ENCODE measurements at places on chromosomes 16 and 17.

- DNase-seq = peak; percentile 32
Measured at GRCh38 chr17:19021622-19022083, 17.1 kb upstream of the FAM83G start.

DNA sequence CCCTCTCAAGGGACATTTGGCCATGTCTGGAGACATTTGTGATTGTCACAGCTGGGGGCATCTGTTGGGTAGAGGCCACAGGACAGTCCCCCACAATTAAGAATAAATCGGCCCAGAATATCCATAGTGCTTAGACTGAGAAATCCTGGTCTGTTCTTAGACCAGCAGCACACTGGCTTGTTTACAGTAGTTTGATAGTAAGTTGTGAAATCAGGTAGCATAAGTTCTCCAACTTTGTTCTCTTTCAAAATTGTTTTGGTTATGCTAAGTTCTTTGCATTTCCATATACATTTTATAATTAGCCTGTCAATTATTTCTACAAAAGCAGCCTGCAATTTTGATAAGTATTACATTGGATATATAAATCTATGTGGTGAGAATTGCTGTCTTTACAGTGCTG is 6.8 kb downstream of the MGRN1 start:
- DNase-seq = no peak

GRCh38 chr16:12090151-12090530 is 113.6 kb downstream of the SNX29 start:
- DNase-seq = no peak

GRCh38 chr17:49029801-49030200 is 32.6 kb downstream of the IGF2BP1 start:
- DNase-seq = no peak

- no peak for DNase-seq
Measured at GRCh38 chr16:10228779-10229178, 46.6 kb upstream of the GRIN2A start.

DNA sequence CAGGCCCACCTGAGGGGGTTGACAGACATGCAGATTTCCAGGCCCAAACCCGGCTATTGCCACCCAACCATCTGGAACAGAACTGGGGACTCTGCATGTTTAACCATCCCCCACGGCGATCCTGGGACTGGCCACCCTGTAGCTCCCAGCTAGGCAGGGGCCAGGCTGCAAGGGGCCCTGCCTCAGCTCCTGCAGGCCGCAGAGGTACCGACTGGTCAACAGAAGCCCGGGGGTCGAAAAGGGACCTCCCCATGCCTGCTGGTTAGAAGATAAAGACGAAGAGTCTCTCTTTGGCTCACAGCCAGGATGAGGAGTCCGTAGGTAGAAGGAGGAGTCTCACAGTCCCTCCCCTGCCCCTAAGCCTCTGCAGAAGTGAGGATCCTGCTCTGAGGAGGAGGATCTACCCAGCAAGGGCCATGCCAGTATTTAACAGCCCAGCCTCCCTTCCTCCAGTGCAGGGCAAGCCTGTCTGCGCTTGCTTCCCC is 223.4 kb upstream of the TNRC6C start:
- no peak for DNase-seq

DNA sequence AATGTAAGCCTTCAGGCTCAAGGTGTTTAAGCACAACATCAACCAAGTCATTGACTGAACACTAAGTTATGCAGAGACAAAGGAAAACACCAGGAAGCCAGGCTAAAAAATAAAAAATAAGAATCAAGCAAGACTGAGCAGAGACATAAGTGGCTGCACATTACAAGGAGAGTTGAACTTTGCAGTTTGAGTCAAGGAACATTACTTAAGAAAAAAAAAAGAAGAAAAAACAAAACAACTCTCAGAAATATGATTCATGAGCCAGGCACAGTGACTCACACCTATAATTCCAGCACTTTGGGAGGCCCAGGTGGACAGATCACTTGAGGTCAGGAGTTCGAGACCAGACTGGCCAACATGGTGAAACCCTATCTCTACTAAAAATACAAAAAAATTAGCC is 168.1 kb downstream of the C16orf95 start:
- DNase-seq = no peak

- no peak for DNase-seq
Measured at GRCh38 chr16:19879241-19879792, 5.3 kb downstream of the GPRC5B start.

- no peak for DNase-seq
Measured at GRCh38 chr16:23595246-23595950, 718 bp downstream of the NDUFAB1 start.

DNA sequence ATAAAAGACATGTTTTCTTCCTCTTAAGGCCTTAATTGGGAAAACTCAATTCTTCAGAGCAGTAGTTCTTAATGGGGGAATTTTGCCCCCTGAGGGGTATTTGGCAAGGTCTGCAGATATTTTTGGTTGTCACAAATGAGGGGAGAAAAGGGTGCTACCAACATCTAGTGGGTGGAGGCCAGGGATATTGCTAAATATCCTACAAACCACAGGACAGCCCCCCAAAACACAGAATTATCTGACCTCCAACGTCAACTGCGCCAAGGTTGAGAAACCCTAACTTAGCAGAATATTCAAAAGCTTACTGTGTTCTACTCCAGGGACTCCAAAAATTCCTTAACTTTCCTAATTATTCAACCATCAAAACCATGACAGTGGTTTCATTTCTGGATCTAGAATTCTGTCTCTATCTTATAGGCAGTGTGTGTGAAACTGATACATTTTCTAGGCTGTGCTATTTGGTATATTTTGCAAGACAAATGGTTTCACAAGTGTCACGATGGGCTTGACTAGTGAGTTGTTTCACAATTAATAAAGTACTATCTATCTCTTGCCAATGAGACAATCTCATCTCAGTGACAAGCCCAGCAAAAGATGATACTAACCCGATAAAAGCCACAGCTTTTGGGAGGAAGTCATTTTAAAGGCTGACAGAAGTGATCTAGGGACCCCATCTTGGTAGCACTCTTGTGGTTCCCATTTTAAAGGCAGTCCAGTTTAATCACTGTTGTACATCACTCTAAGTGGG is 14.7 kb downstream of the TXNDC11 start:
- DNase-seq = no peak

- DNase-seq = no peak
Measured at GRCh38 chr16:54706406-54706805, 224.3 kb upstream of the IRX5 start.

DNA sequence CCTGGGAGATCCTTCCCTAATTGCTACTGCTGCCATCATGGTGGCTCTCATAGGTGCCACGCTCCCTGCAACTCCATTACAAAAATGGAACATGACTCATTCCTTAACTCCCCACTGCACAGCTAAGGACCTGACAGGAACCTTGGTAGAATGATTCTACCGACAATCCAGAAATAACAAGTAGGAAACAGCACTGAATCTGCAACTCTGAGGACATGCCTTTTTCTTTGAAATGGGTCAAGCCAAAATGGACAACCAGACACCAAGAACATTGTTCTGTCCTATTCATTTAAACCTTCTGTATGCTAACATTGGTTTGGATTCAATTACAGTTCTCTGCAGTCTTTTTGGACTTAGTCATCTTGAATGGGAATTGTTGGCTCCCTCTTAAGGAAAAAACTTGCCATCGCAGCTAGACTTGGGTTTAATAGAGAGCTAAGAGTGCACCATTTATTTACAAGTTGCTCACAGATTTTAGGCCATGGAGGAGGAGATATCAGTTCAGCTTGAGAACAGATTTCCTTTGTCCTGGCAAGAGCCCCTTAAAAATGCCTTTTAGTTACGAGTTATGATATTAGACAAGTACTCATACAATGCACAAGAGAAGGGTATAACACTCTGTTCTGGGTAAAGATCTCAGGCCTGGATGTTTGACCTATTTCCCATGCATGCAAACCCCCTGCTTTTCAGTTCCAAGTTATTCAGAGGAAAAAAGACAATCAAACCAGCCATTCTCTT is 20.9 kb upstream of the NSRP1 start:
- DNase-seq = no peak

DNA sequence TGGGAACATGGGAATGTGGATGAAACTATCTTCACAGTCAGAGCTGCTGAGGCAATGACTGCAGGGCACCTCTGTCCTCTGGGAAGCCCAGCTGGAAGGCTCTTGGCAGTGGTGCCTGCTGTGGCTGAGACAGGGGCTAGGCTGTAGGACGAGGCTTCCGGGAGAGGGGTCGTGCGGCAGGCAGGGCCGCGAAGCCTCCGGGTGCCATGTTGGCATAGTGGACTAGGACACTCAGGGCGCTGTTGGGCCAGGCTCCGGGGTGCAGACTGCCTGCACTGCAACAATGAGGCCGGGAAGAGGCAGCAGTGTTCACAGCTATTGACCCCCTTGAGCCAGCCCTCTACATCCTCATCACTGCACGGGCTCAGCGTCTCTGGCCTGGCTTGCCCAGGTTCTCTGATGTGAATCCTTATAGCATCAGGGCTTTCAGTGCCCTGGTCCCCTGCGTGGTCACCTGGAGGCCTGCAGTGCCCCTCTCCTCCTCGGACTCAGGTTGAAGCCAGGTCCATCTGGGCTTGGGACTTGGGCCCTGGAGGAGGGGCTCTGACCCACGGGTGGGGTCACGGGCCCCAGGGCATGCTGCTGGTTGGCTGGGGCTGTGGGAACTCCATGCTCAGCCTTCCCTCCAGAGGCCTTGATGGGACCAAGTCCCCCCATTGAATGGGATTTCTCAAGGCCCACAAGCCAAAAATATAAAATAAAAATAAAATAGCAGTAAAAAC is 91.6 kb downstream of the TNFRSF13B start:
- DNase-seq = no peak

DNA sequence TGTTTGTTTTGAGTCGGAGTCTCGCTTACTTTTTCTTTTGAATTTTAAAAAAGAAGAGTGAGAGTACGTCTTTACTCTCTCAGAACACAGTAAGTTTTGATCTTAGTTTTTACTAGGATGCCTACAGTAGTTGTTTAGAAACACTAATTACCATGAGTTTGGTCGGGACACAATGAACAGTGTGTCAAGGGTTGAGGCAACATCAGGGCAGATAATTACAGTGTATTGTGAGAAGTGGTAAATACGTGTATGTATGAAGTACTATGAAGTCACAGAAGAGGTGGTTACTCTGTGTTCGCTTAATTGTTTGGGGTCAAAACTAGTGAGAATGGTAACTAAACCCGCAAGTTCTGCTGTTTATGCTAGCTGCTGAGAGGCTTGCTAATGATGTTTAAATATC is 18.2 kb downstream of the PAFAH1B1 start:
- no peak for DNase-seq

- DNase-seq = no peak
Measured at GRCh38 chr16:15897834-15898254, 9.4 kb upstream of the CEP20 start.

DNA sequence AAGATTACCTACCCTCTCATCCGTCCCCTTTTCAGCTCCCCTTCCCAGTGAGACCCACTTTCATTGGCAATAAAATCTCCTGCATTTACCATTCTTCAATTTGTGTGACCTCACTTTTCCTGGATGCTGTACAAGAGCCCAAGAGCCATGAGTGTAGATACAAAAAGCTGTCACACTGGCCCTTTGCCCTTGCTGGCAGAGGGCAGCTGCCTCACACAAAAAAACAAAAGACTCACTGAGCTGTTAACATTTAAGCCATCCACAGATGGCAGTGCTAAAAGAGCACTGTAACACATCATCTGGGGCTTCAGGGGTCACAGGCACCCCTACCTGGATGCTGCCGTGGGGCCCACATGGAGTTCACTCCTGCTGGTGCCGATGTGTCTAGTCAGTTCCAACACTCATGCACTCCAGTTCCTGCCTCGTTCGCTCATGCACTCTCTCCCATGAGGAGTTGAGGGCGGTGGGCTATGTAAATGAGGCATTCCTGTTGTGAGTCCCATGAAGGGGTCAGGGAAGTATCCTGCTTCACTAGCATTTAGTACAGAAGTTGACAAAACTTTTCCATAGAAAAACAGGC is 123.1 kb downstream of the CA10 start:
- no peak for DNase-seq

DNA sequence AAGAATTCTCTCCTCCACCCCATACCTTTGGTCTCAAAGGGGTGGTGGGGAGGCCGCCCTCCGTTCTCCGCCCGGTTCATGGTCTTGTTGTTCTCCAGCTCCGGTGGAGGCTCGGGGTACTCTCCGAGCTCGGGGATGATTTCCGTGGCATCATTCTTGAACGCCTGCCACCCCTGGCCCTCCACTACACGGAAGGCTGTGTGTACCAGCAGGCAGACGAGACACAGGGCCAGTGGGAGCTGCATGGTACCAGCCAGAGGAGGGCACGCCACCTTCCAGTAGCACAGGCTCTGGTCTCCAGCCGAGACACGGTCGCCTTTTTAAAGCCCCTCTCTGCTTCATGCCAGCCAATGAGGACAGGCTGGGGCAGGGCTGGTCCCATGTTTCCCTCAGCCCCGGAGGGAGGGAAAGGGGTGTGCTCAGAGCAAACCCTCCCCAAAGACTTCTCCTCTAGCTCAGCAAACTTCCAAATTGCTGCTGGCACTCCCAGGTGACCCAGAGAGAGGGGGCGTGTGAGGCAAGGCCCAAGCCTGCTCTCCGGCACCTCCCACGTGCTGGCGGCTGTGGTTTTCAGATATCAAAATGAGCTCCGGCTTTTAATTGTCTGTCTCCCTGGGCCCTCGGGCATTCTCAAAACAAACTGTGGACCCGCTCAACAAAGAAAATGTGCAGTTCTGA is at the start of gene SOST:
TSS of gene SOST (minus strand) at position 295 of the 678 bp plus-strand sequence. CDS start at position 245, 50 bp downstream.
- DNase-seq = no peak

DNA sequence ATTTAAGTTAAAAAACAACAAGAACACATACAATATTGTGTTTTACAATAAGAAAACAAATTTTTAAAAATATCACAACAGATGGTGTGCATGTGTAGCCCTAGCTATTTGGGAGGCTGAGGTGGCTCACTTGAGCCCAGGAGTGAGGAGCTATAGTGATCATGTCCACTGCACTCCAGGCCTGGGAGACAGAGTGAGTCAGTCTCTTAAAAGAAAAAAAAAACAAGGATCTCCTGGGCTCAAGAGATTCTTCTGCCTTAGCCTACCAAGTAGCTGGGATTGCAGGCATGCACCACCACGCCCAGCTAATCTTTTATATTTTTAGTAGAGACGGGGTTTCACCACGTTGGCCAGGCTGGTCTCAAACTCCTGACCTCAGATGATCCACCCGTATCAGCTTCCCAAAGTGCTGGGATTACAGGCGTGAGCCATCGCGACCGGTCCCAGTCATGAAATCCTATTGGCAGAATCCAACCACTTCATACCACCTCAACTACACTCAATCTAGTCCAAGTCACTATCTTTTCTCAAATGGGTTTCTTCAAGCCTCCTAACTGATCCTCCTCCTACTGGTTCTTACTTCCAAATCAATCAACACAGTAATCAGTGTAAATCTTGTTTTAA is 55.0 kb downstream of the STH start:
- DNase-seq = no peak

DNA sequence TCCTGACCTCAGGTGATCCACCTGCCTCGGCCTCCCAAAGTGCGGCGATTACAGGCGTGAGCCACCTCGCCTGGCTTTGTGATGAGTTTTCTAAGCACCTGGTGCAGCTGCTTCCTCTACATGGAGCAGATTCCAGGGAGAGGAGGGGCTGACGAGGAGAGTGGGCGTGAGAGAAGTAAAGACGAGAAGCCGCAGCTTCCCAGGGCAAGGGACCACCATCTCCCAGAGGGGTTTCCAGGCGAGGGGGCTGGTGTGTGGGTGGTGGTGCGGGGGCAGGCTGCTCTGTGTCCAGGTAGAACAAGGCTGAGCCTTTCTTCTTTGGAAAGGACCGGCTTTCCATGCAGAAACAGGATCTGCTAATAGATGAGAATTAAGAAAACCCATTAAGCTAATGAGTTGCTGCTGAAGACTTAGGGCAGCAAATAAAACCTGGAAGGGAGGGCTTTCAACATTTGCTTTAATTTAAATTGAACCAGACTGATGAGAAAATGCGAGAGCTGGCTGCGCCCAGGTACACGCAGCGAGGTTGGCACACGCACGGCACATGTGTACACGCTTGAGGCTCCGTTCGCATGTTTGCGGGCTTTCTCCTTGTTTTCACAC is 236.7 kb downstream of the RBFOX3 start:
- no peak for DNase-seq
